ENCODE measurements at places on chromosomes 11 and 22.

GRCh38 chr11:47656260-47656885 lies 14.0 kb upstream of the MTCH2 start:
- DNase-seq: no peak

DNA sequence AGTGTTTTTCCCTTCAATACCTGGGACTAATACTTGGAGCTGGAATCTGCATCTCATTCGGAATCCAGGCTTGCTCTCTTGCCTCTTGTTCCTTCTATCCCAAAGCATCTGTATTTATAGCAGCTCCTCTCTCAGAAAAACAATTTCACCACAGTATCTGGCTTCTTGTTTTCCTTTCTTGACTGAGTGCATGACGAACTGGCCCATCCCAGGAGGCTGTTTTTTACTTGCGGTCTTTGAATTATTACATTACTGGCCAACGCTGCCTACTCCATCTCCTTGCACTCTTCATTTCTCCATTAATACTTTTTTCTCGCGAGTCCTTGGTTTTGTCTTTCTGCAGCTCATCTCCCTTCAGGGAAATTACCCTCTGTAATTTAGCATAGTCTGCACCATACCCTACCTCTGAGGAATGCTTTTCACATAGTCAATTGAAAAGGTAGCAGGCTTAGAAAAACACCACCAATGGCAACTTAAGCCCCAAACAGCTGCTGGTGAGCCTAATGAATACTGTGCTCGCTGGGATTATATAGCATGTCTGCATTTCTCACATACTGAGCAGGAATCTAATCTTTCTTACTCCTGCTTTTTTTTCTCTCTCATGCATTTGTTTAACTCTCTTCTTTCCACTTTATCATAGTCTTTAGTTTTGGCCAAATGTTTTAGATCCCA lies 277.4 kb upstream of the SESN3 start:
- DNase-seq: no peak

GRCh38 chr11:11669233-11669846 lies 47.5 kb upstream of the GALNT18 start:
- DNase-seq: no peak

DNA sequence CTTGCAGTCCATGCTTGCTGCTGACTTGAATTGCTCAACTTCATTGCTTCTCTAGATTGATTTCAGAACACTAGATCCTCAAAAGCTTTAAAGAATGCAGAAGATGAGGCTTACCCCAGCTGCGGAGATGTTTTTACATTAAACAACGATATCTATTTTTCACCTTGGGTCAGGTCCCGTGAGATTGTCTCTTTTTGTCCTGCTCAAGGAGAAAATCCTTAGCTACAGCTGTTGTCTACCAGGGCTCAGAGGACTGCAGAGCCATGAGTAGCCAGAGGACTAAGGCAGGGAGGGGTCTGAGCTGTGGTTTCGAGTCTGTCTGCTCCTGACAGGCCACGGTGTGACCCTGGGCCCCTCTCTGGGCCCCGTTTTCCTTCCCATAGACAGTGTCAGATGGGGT lies 51.4 kb downstream of the PKNOX2 start:
- no peak for DNase-seq

DNA sequence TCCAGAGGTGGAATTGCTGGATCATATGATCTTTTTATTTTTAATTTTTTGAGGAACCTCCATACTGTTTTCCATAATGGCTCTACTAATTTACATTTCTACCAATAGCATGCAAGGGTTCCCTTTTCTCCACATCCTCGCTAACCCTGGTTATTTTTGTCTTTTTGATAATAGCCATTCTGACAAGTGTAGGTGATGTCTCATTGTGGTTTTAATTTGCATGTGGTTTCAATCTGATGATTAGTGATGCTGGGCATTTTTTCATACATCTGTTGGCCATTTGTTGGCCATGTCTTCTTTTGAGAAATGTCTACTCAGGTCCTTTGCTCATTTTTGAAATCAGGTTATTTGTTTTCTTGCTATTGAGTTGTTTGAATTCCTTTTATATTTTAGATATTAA lies 15.4 kb upstream of the OR4D5 start:
- no peak for DNase-seq

DNA sequence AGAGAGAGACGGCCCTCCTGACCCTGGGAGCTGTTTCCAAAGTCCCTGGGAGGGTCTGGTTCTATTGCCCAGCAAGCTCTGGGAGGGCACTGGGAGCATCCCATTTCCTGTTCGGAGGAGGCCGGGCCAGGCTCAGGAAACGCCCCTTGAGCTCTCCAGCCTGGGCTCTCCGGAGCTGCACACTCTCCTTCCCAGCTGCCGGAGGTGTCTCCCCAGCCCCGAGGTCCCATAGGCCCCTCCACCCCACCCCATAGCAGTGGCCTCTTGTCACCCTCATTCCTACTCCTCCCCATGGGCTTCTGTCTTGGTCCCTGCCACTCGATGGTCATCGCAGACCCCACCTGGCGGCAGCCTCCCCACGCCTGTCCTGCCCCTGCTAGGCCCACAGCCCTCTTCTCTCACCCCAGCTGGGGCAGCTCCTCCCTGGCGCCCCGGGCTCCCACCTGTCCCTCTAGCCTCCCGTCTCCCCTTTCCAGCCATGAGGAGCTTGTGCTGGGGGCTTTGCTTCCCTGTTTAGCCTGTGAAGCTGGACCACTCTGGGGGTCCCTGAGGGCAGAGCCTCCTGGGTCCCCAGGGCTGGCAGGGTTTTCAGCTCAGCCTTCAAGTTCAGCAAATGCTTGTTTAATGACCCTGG lies 2.8 kb downstream of the TSPAN32 start:
- DNase-seq: no peak

- peak; percentile 24 for DNase-seq
Observed at GRCh38 chr11:121417055-121417551, 35.0 kb upstream of the SORL1 start.

Measured in activated T-helper 1 cell treated with Interleukin-2 at 50 U/mL for 16 hours (primary cell).